Left ventricle myocardium inferior (tissue), 1 donor: ENCODE measurements at places on chromosomes 16 and 17.

DNA sequence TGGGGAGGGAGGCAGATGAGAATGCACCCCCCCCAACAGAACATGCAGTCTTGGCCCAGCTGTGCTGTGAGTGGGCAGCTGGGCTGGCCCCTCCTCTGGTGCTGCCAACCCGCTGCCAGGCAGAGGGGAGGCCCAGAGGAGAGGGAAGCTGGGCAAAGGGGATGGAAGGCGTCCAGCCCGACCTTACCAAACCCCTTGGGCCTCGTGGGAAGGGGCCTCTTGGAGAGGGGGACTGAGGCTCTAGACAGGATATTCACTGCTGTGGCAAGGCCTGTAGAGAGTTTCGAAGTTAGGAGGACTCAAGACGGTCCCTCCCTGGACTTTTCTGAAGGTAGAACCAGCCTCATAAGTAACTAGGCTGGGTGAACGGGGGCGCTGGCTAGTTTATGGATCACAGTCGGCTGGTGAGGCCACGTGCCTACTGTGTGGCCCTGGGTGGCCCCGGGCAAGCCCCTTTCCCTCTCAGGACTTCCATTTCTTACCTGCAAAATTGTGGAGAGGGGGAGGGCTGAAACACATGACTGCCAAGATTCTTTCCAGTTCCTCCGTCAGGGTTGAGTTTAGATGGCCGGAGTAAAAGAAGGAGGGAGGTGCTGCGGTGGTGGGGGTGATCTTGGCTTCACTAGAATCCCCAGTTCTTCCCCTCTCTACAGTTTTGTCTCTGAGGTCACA lies 857 bp upstream of the STAT5A start:
- peak; percentile 42 for DNase-seq

DNA sequence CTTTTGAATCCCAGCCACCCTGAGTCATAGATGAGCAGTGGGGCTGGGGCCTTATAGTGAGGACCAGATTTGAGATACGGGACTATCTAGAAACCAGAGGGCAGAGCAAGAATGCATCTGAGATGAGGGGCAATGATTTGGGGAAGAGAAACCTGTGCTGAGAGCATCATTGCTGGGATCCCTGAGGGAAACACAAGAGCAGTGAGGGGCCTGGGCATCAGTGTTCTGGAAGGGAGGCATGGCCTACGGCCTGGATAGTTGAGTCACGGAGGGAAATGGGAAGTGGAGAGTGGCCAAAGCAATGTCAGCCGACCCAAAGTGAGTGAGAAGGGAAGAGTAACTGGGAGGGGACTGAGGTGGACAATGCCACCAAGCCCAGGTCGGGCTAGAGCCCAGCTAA lies 5.2 kb downstream of the CAMTA2 start:
- no peak for DNase-seq

GRCh38 chr17:82843904-82844680 lies 4.3 kb upstream of the ZNF750 start:
- no peak for DNase-seq

DNA sequence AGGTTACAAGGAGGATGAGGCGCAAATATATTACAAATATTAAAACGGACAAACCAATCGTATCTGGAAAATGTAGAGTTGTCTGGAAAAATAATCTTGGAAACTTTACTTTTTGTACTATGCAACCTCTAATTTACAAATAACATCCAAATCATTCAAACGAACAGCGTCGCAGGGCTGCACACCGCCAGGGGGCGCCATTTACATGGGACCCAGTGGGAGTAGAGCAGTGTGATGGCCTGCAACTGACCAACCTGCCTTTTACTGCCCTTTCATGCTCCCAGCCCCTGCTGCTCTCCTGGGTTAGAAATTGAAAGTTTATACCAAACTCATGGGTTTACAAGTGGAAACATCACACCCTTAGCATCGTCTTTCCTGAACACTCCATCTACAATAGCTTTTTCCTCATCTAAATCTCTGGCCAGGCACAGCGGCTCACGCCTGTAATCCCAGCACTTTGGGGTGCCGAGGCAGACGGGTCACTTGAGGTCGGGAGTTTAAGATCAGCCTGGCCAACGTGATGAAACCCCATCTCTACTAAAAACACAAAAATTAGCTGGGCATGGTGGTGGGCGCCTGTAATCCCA lies 10.0 kb downstream of the PITPNC1 start:
- DNase-seq, result peak; percentile 36

DNA sequence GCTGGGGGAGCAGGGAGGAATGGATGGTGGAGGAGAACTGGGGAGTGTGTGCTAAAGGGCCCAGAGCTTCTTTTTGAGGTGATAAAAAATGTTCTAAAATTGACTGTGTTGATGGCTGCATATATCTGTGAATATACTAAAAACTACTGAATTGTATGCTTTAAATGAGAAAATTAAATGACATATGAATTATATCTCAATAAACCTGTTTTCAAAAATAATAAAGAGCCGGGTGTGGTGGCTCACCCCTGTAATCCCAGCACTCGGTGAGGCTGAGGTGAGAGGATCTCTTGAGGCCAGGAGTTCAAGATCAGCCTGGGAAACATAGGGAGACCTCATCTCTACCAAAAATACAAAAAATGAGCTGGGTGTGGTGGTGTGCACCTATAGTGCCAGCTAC lies 16.8 kb downstream of the SRL start:
- no peak for DNase-seq

DNA sequence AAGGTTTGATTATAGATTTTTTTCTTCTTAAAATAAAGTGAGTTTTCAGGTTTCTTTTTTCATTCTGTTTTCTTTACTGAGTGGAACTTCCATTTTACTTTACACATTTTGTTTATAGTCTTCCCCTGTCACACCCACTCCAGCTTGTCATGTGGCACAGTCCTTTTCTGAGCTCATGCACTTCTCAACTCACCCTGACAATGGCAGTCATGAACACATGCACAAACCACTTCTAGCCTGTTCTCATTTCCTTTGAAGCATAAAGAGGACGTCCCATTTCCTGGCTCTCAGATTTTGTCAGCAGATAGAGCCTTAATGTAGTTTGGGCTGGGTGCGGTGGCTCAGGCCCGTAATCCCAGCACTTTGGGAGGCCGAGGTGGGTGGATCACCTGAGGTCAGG lies 168.0 kb downstream of the AHSP start:
- DNase-seq, result no peak

DNA sequence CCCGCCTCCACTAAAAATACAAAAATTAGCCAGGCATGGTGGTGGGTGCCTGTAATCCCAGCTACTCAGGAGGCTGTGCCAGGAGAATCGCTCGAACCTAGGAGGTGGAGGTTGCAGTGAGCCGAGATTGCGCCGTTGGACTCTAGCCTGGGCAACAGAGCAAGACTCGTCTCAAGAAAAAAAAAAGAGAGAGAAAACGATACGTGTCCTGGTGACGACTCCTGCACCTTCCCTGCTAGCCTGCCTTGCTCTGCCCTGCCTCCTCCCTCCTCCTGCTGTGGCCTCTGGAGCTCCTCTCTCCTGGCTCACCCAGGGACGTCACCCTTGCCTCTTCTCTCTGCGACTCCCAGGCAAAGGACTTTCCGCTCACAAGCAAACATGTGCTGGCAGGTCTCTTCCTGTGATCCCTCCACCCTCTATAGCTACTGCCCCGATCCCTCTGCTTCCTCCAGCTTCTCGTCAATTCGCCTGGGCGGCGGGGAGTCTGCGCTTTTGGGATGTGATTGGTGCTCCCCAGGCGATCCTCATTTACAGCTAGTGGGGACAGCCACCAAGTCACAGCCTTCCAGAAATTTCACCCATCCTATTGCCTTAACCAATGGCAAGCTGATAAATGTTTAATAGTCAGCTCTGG lies 25.5 kb upstream of the CBX4 start:
- DNase-seq, result no peak

DNA sequence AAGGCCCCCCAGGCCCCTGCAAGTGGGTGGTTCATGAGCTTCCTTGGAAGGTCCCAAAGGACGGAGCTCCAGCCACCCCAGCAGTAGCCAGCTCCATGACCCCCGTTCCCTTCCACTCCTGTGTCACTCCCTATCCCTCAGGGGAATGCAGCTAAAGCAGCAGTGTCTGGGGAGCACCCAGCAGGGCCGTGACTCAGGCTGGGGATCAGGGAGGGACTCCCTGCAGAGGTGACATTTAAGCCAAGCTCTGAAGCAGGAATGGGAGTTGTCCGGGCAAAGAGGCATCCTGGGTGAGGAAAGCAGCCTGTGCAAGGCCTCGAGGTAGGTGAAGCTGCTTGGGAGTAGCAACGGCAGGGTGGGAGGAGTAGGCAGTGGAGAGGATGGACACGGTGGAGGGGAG lies 11.1 kb upstream of the NPTX1 start:
- no peak for DNase-seq

DNA sequence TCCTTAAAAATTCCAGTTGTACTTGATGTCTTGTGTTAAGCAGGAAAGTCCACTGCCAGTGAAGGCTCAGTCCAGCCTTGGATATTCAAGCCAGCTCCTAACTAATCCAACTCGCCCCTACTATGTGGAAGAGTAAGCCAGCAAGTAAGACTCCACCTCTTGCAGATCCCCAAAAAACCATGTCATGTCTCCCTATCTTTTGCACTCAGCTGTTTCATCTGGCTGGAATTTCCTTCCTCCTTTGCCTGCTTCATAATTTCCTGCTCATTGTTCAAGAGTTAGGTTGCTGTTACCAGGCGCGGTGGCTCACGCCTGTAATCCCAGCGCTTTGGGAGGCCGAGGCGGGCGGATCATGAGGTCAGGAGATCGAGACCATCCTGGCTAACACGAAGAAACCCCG lies 37.8 kb downstream of the RBBP6 start:
- no peak for DNase-seq

- no peak for DNase-seq
Measured at GRCh38 chr16:57304169-57305061, 19.9 kb upstream of the PLLP start.

- DNase-seq, result no peak
Measured at GRCh38 chr16:85176541-85177447, 64.5 kb upstream of the CIBAR2 start.

- no peak for DNase-seq
Measured at GRCh38 chr17:62064029-62064790, 868 bp downstream of the MED13 start.

DNA sequence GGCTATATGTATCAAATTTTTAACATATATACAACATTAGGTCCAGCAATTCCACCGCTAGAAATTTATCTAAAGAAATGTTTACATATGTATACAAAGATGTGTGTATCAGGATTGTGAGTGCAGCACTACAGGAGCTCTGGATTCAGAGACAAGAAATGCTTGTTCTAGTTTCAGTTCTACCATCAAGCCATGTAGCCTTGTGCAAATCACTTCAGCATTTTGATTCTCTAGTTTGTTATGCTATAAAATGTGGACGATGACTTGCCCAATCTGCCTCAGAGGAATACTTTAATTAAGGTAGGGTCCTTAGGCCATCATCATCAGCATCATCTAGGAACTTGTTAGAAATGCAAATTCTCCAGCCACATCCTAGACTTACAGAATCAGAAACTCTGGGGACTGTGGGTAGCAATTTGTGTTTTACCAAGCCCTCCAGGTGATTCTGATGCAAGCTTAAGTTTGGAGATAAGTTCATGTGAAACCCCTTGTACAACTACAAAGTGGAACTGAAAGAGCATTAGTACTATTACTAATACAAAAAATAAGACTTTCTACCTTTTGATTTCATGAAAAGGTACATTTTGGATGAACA lies 131.2 kb upstream of the CORO6 start:
- no peak for DNase-seq

DNA sequence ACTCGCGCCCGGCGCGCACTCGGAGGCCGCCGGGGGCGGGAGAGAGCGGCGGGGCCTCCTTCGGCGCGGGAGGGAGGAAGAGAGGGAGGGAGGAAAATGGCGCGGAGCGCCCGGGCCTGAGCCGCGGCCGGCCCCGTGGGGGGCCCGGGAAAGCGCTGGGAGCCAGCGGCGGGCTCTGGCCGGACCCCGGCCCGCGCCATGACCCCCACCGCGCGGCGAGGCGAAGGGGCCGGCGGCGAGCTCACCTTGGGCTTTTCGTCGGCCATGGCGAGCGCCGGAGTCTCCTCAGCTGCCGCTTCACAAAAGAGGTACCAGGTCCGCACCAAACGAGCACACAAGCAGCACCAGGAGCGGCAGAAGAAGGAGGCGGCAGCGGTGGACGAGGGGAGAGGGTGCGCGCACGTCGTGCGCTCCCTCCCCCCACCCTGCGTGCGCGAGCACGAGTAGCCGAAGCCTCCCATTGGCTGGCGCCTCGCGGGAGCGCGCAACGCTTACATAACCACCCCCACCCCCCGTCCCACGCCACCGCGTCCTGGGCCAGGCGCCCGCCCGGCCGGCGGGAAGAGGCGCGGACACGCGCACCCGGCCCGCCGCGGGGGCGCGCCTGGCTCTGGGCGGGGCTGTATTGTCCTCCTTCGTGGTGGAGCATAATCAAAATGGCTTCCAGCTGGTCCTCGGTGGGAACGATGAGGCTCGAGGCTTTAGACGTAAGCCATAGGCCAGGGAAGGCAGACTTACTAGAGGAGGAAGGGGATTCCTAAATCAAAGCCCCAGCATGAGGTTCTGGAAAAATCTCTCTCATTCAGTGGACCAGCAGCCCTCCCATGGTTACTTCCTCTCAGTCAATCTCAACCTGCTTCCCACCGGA lies at the start of gene SUMO2:
Gene SUMO2, minus strand, starts transcription at position 391 of the 868 bp plus-strand sequence. Its CDS starts 125 bp downstream, at position 266.
- DNase-seq, result peak; percentile 95

GRCh38 chr16:27232061-27232900 lies 29.0 kb downstream of the KDM8 start:
- no peak for DNase-seq

DNA sequence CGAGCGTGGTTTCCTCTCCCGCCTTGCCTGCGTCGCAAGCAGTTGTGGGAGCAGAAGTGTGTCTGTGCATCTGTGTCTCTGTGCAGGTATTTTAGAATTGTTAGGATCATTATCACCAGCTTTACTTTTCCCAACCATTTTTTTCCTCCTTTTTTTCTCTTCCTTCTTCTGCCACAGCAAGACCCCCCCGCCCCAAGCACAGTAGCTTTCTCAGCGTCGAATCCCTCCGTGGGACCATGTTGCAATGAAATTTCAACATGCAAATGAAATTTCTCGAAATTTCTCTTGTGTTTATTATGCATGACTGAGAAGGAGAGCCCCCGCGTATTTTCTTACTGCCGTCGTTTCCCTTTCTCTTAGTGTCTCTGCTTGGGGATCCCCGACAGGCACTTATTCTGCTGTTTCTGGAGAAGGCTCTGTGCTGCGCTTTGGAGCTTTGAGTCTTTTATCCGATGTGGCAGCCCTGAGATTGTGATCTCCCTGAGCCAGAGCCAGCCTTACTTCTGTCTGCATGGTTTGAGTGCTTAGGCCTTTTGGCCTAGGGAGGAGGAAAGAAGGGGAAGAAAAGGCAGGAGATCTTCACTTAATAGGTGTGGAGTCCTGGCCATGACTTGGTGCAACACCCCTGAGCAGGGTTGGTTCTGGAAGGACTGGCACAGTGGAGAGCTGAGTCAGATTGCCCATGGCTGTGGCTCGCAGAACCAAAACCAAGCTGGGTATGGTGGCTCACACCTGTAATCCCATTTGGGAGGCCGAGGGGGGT lies 5.0 kb downstream of the ARMC7 start:
- no peak for DNase-seq

DNA sequence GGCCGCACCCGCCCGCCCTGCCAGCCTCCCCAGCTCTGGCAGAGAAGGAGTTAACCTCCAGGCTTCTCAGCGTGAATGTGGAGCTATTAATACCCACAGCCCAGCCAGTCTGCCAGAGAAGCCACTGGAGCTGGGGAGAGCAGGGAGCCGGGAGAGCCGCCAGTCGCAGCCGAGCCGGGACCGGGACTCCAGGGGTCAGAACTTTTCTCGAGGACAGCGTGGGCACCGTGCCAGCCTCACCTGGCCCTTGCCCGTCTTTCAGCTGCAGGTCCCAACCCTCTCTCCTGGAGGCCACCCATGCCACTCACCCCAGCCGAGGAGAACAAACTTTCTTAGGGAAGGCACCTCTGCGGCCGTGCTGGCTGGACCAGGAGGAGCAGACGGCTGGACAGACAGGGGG lies 33.8 kb upstream of the SBK1 start:
- peak; percentile 71 for DNase-seq
